ENCODE measurements at places on chromosomes 11 and 22. TPM values are rescaled to one million over a fixed set of nuclear protein-coding genes. Genes with fewer than 3 reads are reported as not detected.

The EHBP1L1 gene
- 284 TPM for total RNA-seq

The KCNJ5 gene
- total RNA-seq, result 6.1 TPM

The TCP11L1 gene
- total RNA-seq, result 21.0 TPM

The MYEOV gene
- total RNA-seq, result 1.3 TPM

The BEST1 gene
- 3.3 TPM for total RNA-seq

The P2RY6 gene
- total RNA-seq, result 1.0 TPM

The ME3 gene
- 18.2 TPM for total RNA-seq

The RTN3 gene
- 46.1 TPM for total RNA-seq

The SAA1 gene
- total RNA-seq, result 2.4 TPM

GRCh38 chr11:1839924-1840779, 1.4 kb downstream of the TNNI2 start:
- no peak for DNase-seq

DNA sequence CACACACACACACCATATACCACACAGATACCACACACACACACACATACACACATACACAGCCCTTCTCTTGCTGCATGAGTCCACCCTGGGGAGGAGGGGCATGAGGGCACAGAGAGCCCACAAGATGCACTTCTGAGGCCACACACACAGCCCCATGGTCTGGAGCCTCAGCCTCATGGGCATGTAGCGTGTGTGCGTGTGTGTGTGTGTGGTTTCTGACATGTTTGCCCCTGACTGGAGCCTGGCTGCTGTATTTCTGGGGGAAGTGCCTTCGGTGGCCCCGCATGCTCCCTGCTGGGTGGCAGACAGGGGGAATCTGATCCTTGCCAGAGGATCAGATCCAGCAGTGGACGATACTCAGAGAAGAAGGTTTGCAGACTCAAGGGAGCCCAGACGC, 97.0 kb upstream of the PRR5 start:
- DNase-seq, result no peak

DNA sequence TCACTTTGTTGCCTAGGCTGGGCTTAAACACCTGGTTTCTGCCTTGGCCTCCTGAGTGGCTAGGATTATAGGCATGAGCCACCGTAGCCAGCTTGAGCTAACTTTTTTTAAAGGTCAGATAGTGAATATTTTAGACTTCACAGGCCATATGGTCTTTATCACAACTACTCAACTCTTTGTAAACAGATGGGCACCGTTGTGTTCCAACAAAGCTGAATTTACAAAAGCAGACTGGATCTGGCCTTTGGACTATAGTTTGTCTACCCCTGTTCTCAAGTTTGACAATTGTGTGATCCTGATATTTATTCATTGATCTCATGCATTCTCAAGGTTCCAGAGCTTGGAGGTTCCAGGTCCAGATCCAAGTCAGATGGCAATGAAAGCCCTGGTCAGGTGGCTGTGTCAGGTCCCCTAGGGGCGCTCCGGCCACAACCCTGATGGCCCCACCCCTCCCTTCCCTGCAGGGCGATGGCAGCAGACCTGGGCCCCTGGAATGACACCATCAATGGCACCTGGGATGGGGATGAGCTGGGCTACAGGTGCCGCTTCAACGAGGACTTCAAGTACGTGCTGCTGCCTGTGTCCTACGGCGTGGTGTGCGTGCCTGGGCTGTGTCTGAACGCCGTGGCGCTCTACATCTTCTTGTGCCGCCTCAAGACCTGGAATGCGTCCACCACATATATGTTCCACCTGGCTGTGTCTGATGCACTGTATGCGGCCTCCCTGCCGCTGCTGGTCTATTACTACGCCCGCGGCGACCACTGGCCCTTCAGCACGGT, 15.8 kb downstream of the P2RY2 start:
- no peak for DNase-seq

DNA sequence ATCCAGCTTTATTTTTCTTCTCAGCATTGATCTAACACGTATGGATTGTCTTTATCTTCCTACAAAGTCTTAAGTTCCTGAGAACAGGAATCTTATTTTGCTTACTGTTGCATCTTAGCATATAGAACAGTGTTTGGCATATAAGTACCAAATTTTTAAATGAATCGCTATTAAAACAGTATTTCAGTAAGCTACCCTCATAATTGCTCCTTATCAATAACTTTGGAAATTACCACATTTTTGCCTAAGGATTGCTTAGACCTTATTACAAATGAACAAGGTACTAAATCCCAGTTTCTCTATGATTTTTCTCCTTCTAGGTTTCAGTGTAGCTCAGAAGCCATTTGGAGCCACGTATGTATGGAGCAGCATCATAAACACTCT, 9.7 kb downstream of the DEPDC7 start:
- DNase-seq, result no peak

DNA sequence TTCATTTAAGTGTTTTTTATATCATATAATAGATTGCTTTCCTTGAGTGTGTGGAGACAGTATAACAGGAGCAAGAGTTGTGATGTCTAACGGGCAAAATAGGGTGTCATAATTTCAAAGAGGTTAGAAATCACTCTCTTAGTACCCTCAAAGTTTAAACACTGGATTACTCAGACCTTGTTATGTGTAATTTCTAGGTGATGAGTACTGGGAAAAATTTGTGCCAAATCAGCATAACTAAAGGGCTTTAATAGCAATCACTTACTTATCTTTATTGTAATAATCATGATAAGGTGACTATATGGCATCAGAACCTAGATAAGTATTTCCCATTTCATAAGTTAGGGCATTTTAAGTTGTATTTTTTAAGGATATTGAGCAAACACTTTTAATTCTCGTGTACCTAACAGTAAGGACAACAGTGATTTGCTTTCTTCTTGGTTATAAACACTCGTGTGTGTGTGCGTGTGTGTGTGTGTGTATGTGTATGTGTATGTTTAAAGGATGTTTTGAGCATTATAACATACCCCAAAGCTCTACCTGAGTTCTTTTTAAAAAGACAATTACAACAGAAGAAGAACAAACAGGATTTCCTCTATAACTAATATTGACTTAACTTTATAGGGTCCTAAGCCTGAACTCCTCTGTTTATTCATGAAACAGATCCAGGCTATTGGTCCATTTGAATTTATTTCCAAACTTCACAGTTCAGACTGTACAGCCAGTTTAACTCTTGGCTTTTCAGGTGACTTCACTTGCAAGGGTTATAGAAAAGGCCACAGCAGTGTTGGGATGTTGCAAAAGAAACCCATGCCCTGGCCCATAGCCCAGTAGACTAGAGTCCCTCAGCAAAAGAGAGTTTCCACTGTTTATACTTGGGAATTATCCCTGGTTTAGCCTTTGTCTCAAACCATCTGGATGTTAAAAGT, 23.7 kb upstream of the PDE3B start:
- peak; percentile 37 for DNase-seq

DNA sequence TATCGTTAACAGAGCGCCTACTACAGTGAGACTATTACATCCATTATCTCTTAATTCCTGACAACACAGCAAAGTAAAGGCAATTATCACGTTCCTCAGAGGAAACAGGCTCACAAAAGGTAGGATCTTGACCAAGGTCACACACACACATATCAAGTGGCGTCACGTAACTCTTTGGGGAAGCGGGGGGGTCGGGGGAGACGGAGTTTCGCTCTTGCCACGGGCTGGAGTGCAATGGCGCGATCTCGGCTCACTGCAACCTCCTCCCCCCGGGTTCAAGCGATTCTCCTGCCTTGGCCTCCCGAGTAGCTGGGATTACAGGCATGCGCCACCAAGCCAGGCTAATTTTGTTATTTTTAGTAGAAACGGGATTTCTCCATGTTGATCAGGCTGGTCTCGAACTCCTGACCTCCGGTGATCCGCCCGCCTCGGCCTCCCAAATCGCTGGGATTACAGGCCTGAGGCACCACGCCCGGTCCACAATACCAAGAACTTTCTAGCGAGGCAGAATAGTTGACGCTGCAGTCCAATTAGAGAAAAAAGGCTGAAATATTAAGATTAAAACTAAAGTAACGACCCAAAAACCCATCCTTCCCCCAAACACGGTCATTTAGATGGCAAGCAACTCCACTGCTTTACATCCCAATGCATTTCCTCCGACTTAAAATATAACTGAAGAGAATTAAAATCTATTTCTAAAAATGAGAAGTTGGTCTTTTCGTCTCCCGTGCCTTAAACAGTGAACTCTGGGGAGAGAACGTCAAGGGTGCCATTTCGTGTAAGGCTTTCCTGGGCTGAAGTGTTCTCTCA, 1.2 kb downstream of the DDX17 start:
- peak; percentile 60 for DNase-seq

- no peak for DNase-seq
These were observed 158.8 kb downstream of the CACNA1I start for GRCh38 chr22:39729141-39729934.

DNA sequence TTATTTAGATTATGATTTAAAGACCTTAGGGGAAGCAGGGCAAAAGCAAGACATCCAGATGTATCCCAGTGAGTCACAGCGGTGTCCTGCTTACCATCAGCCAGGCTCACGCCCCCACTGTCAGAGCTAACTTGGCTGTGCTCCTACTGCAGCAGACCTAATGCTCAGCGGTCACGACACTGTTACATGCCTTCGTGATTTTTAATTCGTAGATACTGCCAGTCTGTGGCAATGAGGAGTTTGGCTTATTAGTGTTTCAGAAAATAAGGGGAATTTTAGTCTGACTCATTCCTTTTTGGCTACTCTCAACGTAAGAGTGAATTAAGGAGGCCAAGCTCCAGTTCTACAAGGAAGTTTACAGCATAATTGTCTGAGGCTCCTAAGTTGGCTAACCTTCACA, 22.7 kb downstream of the EFCAB6 start:
- DNase-seq, result peak; percentile 10

GRCh38 chr11:67776852-67777520, 102.6 kb upstream of the ALDH3B2 start:
- DNase-seq, result peak; percentile 60

- DNase-seq, result peak; percentile 61
These were observed 197.2 kb upstream of the PITPNB start for GRCh38 chr22:28116219-28116673.

GRCh38 chr11:72643547-72643946, 30.7 kb downstream of the PDE2A start:
- DNase-seq, result no peak

DNA sequence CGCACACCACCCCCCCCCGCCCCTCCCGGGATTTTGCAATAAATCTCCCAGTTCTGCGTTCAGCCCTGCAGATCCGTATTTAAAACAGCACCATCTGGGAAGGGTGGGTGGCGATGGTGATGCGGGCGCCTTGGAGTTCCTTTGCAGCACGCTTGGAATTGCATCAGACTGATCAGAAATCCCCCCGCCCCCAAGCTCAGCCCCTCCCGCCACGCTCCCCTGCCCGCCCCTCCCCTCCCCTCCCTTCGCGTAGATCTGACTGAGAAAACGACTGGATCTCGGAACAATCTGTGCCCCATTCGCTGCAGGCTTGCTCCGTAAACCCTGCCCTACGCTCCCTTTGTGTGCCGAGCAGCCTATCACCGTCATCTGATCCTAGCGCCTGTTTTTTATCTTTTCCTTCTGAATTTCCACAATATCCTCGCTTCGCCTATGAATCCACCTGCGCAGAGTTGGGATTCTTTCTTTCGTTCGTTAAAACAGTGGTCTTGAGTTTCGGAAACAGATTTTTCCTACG, 18.1 kb upstream of the BDNF start:
- peak; percentile 44 for DNase-seq

GRCh38 chr11:116928102-116928777, 90.8 kb upstream of the APOA1 start:
- DNase-seq, result no peak

Data from tongue (tissue), 3 donors.